ENCODE measurements at places on chromosomes 11 and 22.

GRCh38 chr11:820655-821511, 2.2 kb downstream of the PNPLA2 start:
- DNase-seq, result no peak

DNA sequence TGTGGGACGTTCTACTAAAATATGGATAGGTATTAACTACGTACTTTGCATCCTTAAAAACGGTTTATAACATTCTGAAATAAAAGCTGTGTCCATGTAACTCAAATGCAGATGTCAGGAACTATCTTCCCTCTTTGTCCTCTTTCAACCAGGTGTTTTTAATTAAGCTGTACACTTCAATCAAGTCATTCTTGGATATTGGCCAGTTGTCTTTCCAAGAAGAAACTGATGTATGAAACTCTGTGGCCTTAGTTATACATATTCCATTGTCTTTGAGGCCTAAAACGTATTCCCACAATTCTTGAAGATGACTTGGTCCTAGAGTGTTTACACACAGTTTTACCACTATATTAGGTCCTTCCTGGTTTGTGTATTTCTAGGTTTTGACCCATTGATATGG, 249.0 kb upstream of the CNTN5 start:
- DNase-seq, result no peak

- DNase-seq, result peak; percentile 9
Measured at GRCh38 chr22:24554313-24555164, at the start of gene GUCD1. TSS of gene GUCD1 (minus strand) at chr22:24555138. CDS start at chr22:24554991, 147 bp downstream.

GRCh38 chr11:8382436-8383053, 118.9 kb upstream of the LMO1 start:
- DNase-seq, result no peak

GRCh38 chr11:132865623-132866022, 666.7 kb downstream of the OPCML start:
- DNase-seq, result no peak

GRCh38 chr11:99601179-99601578, 580.4 kb downstream of the CNTN5 start:
- no peak for DNase-seq

GRCh38 chr22:48954781-48955311, 872.8 kb downstream of the BRD1 start:
- DNase-seq, result no peak

- DNase-seq, result no peak
Measured at GRCh38 chr11:12123273-12123672, 12.9 kb downstream of the MICAL2 start.

DNA sequence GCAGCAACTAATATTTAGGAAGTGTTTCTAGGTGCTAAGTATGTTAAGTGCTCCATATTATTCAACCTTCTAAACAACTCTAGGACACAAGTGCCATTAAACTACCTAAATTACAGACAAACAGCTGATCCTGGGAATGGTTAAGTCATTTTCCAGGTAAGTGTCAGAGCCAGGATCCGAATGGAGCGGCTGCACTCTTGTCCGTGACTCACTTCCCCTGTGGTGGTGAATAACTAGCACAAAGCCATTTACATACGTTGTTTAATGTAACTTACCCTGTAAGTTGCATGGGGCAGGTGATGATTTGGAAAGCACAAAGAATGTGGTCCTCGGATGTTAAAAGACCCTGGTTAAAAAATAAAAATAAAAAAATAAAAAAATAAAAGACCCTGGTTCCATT, 8.8 kb upstream of the PRG2 start:
- DNase-seq, result no peak

Measured in CD8-positive, alpha-beta memory T cell (primary cell).